ENCODE measurements at places on chromosomes 1 and 21.

- no peak for DNase-seq
Measured at GRCh38 chr1:209241487-209241886, 342.0 kb upstream of the CAMK1G start.

GRCh38 chr1:100585786-100586185, 47.8 kb downstream of the GPR88 start:
- no peak for DNase-seq

DNA sequence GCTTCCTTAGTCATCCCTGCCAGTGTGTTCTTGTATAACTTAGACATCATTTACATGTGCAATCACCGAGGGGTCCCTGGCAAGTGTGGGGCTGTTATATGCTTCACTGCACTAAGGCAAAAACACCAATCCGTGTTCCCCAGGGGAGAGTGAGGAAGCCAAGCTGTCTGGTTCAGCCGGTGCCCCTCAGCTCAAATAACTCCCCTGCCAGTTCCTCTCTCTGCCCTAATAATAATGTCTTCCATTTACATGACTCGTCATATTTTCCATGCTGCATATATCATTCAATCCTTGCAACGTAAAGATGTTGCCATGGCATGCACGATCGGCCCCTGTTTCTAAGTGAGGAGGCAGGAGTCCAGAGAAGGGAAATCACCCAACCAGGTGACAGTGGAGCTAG, 24.4 kb upstream of the NDC1 start:
- DNase-seq = no peak

DNA sequence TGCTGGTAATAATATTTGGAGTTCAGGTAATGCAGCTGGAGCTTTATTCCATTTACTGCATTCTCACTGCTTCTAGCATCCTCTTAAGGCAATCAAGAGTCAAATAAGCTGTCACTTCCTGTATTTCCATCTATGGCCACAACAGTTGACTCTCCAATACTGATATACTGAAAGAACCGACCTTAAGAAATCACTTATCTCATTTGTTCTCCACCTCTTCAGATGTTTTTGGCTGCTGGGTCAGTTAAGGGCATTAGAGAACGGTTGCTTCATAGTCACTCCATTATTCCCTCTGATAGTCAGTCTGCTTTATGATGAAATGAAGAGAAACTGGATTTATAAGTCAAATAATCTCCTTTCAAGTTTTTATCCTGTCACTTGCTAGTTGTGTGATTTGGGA, 14.2 kb upstream of the RGS4 start:
- no peak for DNase-seq

- no peak for DNase-seq
Measured at GRCh38 chr1:17717594-17718535, 37.3 kb upstream of the ACTL8 start.

DNA sequence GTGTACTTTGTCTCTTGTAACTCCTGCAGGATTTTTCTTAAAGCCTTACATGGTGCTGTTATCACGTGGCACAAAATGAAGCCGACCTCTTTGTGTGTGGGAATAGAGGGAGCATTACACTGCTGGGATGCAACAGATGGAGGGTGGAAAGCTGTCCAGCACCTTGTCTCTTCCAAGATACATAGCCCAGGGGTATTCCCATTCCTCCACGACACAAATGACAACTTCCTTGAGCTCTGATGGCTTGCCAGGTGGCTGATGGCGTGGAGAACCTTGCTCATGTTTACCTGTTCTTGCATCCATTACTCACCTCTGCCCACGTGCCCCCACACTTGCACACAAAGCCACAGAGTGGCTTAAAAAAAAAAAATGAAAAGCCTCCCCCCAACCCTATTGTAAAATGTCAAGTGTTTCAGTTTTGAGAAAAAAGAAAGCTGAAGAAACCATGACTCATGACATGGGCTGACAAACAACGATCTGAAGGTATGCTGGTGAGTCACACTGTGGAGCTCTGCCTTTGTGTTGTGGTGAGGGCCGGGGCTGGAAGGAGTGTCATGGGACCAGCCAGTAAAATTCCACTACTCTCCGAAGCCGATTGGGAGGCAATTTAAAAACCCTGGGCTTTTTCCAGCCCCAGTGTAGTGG, 32.0 kb upstream of the ATP5PO start:
- peak; percentile 90 for DNase-seq

GRCh38 chr1:58576325-58576726, 726 bp downstream of the TACSTD2 start:
- DNase-seq = no peak

DNA sequence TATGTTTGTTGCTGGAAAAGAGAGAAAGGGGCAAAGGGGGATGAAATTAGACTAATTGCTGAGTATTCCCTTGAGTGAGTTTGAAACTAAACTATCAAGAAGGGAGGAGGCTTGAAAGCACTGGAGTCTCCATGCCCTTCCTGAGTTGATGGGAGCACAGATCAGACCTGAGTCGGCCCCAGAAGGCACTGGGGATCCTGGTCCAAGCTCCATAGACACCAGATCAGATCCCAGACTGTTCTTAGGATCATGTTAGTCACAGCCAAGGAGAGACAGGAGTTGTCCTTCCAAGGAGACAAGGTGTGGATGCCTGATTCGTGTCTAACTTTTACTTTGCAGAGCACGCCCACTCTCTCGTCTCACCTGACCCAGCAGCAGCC, 152.3 kb downstream of the NR5A2 start:
- DNase-seq = no peak

DNA sequence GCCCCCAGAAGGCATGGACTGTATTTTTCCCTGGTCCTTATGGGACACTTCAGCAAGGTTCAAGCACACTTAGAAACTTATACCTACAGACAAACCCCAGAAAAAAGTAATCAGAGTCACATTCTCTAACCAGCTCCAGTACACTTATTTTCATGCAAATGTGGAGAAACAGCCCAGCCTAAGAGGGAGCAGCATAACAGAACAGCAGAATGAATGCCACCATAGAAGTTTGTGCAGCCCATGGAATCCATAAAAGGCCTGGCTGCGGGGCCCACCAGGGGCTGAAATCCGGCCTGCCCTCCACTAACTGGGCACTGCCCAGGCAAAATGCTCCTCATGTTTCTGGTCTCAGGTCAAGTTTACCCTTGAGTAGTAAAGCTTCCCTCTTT, 60.4 kb upstream of the ATP1A1 start:
- peak; percentile 34 for DNase-seq

DNA sequence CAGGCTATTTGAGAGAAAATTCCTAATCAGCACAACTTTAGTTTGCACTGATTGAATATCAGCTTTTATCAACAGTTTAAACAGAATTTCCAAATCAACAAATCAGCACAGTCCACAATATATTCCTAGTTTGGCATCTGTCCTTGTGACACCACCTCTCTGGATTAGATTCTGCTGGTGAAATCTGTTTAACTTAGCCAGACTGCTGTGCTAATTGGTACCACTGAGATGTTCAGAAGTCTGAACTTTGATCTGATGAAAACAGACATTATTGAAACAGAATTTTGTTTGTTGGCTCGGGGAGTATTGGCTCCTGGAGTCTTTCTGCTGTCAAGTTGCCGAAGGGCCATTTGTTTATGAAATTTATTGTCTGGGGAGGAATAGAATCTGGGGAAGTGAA, 17.0 kb upstream of the NGF start:
- DNase-seq = no peak

GRCh38 chr21:42398436-42399028, 2.7 kb upstream of the TMPRSS3 start:
- no peak for DNase-seq

GRCh38 chr1:31815752-31816500, at the start of gene SPOCD1:
Gene SPOCD1, minus strand, starts transcription at chr1:31816022. Its CDS starts 689 bp downstream, at chr1:31815333.
- DNase-seq = peak; percentile 70

- DNase-seq = no peak
Measured at GRCh38 chr1:147745271-147745670, 15.1 kb downstream of the GJA5 start.

DNA sequence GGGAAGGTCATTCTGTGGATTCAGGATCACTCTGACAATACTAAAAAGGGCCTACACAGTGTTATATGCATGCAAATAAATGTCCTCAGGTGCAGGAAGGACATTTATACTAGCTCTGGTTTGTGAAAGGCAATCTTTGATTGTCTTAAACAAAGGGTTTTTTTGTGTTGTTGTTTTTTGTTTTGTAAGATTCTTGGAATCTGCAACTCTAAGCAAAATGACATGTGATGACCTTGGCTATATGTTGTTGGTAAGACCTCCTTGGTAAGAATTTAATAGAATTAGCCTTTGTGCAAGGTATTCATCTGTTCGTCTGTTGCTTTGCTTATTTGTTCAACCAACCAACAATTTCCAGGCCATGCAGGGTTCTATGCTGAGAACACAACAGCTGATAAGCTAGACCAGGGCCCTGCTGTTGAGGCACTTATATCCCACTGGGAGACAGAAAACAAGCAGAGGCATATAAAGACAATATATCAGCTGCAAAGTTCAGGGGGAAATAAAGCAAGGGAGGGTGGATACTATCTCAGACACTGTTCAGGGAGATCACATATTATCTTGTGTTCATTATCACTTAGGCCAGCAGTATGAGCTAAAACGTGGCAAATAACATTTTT, 60.3 kb downstream of the FH start:
- no peak for DNase-seq

- no peak for DNase-seq
Measured at GRCh38 chr1:4974981-4975685, 320.7 kb downstream of the AJAP1 start.

GRCh38 chr21:38839328-38840286, 33.9 kb downstream of the ETS2 start:
- DNase-seq = no peak

- DNase-seq = no peak
Measured at GRCh38 chr1:114286179-114286578, 132.5 kb upstream of the SYT6 start.

DNA sequence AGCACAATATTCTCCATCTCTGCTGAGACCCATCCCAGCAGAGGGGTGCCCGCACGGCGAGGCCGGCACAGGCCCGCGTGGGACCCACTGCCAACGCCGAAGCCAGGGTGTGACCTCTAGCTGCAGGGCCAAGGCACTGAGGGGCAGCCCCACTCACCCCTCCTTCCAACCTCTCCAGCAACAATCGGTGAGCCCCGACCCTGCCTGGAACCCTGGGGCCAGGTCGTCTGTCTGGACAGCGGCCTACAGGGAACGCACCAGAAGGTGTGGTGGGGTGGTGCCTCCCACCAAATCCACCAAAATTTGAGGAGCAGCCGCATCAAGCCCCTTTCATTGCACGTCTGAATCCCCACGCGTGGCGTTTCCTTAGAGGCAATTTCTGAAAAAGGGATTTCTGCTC, 63.0 kb upstream of the ADARB1 start:
- no peak for DNase-seq

GRCh38 chr1:167706931-167707877, 14.6 kb upstream of the MPZL1 start:
- DNase-seq = no peak

GRCh38 chr21:28635541-28635940, 357.1 kb downstream of the LTN1 start:
- no peak for DNase-seq

GRCh38 chr1:31679676-31680230, 24.1 kb downstream of the COL16A1 start:
- DNase-seq = no peak

DNA sequence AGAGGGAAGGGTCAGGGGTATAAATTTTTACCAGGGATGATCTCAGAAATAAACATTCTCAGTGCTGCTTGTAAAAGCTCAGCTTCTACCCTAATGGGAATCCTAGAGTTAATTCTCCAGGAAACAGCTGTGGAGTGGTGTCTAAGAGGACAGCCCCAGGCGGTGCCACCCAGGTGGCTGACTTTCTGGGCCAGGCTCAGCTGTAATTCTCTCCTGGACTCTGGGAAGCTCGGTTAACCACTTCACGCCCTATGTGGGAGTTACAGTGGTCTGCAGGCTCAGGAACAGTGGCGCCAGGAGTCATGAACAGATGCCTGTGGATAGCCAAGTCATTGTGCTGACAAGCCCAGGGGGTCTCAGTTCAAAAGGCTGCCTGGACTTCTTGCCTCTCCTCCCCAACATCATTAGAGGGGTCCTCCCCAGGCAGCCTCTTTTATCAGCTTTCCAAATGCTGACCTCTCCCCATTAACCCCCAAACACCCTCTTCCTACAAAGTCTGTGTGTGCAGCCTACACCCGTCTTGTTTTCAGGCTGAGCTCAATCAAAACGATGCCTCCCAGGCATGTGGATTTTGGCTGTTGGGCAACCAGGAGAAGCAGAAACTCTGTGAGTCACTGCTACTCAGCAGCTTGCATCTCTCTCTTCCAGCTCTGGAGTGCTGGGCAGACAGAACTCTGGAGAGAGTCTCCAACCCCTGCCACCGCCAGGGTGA, 1.2 kb downstream of the HHIPL2 start:
- DNase-seq = peak; percentile 72

GRCh38 chr21:17730782-17731181, 88.4 kb downstream of the C21orf91 start:
- DNase-seq = no peak

GRCh38 chr1:59368008-59368670, 71.2 kb downstream of the FGGY start:
- DNase-seq = no peak

DNA sequence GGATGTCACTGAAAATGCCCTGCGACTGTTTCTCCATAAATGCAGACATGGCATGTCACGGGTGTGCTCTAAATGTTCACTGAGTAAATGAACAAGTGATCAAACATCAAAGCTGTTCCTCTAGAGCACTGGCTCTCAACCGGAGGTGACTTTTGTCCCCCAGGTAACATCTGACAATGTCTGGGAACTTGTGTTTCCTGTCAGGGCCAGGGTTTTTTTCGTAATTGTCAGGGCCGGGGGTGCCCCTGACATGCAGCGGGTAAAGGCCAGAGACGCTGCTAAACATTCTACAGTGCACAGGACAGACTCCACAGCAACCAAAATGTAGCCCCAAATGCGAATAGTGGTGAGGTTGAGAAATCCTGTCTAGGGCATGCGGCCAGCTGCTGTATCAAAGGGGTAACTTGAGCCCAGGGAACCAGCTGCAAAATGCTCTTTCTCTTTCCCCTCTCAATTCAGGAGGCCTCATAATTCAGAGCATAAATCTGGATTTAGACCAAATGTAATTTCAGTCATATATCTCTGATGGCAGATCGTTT, 2.0 kb downstream of the ALDH4A1 start:
- DNase-seq = no peak

DNA sequence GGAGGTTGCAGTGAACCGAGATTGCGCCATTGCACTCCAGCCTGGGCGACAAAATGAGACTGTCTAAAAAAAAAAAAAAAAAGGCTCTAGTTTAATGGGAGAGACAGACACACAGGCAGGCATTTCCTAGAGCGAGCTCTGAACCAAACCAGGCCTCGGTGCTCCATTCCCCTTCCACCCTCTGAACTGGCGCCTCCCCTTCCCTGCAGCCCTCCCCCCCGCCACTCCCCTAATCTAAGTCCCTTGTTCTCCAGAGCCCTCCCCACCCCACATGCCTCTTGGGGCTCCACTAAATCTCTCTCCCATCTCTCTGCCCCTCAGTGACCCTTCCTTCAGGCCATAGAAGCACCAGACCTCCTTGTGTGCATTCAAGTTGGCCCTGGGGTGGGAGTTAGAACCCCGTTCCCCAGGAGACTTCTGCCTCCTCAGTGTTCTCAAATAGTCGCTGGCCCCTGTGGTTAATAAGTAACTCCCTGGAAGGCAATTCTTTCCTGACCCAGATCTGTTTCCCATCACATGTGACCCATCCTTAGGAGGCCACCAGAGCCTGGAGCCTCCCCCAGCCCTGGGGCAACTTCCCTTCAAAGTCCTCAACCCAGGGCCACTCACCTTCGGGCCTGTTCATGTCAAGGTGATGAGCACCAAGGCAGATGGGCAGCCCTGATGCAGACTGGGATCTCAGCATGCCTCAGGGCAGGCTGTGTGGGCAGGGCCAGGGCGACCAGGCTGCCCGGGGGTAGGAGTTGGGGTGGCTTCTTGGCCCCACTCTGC, 42.6 kb upstream of the EPB41 start:
- DNase-seq = no peak
